ENCODE measurements at places on chromosomes 13 and 19.
A peak's percentile ranks its signal among the peaks of the same experiment; 100 is the strongest.

DNA sequence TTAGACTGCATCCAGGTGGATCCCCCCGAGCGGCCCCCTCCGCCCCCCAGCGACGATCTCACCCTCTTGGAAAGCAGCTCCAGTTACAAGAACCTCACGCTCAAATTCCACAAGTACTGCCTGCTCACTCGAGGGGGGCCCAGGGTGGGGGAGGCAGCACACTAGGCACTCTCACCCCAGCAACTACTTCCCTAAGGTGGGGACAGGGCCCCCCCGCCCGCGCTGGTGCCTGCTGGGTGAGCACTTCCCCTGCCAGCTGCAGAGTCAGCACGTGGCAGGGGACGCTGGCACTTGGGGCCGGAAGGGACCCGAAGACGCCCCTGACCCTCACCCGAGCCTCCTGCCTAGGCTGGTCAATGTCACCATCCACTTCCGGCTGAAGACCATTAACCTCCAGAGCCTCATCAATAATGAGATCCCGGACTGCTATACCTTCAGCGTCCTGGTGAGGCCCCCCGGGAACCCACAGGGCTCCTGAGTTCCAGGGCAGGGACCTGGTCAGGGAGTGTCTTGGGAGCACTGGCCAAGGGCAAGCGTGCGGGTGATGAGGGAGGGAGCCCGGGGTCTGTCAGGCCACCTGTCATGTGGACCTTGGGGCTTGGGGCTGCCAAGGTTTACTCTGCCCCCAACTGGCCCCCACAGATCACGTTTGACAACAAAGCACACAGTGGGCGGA is 5.2 kb downstream of the MCOLN1 start:
- no peak for DNase-seq

- no peak for DNase-seq
These were observed 9.4 kb upstream of the SLC25A42 start for GRCh38 chr19:19054315-19054938.

DNA sequence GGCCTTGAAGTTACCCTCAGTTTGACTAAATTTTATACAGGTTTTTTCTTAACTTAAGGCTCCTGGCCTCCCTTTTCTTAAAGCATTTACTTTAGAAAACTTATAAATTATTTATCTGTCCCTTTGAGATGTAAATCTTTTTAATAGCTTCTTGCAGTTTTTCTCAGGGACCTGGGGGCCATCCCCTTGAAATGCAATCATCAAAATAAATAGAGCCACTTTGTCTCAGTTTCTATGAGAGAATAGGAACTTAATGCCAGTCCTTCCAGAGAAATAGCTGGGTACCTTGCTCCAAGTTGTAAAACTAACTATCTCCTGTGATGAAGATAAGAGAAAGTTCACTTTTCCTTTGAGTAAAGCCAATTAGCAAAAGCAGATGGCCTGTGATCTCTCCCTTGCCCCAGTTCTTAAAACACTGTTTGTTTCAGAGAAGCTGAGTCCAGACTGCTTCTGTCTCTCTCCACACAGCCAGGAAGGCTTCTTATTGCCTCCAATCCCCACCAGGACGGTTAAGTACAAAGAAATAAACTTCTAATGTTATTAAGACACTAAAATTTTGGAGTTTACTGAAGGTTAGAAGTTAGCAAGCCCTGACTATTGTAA is 913.1 kb downstream of the OLFM4 start:
- no peak for DNase-seq

GRCh38 chr19:44742330-44743061 is 6.0 kb upstream of the BCL3 start:
- DNase-seq: no peak

DNA sequence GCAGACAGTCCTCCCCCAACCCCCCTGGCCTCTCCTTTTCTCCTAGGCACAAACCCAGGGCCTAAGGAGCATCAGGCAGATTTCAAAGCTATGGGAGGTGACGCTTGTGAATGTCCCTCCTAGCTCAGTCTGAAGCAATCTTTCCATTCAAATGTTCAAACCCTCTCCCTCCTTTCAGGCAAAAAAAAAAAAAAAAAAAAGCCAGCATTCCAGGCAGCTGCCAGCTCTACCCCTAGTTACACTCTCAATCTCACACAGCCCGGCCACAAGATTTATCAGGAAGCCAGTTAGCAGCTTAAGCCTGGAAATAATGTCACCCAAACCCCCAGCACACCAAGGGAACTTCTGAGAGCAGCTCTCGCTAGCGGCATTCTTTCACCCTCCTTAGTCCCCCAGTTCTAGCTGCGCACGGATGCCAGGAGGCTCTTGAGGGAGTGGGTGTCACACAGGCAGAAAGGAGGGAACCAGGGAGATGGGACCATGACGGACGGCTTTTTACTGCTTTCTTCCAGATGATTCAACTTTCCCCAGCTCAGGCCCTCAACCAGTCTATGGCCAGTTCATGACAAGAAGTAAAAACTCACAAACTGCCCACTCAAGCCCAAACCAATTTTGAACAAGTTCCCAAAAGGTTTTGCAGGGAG is 6.3 kb downstream of the SH3GL1 start:
- DNase-seq: no peak

DNA sequence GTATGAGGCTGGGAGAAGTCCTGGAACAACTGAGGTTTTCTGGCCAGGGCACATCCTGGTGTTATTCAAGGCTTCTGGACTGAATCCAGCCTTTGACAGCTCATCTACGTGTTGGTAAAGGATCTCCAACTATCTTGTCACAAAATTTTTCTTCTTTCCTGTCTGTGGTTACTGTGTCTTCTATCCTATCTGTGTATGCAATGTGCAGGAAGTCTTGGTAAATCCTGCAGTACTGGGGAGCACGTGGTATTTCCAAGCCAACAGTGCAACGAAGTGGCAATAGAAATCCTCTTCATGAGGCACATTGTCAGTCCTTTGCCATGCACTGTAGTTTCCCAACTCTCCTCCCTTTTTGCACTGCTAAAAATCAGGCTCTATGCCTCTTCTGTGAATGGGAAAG is 86.7 kb downstream of the ZNF100 start:
- no peak for DNase-seq

GRCh38 chr19:50025794-50026549 is at the start of gene ZNF473:
ZNF473 (plus strand) TSS chr19:50026005; CDS start chr19:50031083, 5,078 bp downstream.
- peak; percentile 90 for DNase-seq

DNA sequence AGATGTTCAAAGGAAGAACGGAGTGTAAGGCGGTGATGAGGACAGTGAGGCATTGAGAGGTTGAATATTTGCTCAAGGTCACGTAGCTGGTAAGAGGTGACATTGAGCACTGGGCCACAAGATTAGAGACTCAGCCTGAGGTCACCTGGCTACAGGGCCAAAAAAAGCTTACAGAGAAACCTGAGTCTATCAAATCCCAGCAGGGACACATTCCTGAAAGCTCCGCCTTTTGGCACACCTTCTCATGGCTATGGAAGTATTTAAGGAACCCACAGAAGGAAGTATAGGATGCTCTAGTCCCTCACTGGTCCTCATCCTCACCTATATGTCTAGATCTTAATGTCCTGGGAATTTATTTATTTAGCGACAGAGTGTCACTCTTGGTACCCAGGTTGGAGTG is 17.4 kb downstream of the ZNF586 start:
- DNase-seq: no peak

GRCh38 chr13:68984688-68985319 is 1122.8 kb upstream of the ATXN8OS start:
- DNase-seq: no peak

- no peak for DNase-seq
These were observed 907.2 kb downstream of the PCDH9 start for GRCh38 chr13:66322936-66323335.

Data from occipital lobe (tissue), 3 donors.